T-cell (primary cell): ENCODE measurements at places on chromosomes 5 and 9.

GRCh38 chr5:82046276-82046647 is 74.4 kb downstream of the ATG10 start:
- no peak for DNase-seq

DNA sequence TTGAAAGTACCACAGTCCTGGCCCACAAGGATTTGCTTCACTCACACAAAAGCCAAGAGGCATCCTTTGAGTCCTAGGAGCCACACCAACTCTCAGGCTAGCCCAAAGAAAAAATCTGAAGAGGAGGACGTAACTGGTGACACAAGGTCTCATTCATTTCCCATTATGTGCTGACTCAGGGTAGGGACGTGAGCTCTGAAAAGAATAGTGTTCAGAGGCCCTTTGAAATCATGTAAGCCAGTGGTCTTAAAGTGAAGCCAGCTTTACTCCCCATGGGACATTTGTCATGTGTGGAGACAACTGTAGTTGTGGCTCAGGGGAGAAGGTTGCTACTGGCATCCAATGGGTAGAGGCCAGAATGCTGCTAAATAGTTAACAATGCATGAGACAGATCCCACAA is 332.4 kb downstream of the KCTD16 start:
- no peak for DNase-seq

DNA sequence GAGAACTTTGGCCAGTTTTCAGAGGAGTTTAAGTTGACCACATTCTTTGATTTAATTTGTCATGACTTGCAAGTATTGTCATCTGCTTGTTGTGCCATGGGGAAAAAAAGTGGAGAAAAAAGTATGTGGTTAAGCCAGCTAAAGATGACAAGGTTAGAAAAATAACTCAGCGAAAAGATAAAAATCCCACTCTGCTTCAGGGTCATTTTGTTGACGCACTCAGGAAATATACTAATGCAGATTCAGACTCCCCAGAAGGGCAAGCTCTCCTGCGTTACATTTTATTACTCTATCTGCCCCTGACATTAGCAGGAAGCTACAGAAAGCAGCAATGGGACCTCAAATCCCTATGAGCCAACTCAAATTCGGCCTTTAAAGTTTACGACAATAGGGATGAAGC is 27.6 kb upstream of the TESK1 start:
- DNase-seq, result no peak

- DNase-seq, result no peak
Measured at GRCh38 chr5:37889612-37890317, 49.9 kb upstream of the GDNF start.

- peak; percentile 26 for DNase-seq
Measured at GRCh38 chr9:34628656-34629490, at the start of gene ARID3C. Gene ARID3C, minus strand, starts transcription at chr9:34629066. Its CDS starts 1,052 bp downstream, at chr9:34628014.

GRCh38 chr9:127281891-127282290 is 17.3 kb downstream of the GARNL3 start:
- no peak for DNase-seq

DNA sequence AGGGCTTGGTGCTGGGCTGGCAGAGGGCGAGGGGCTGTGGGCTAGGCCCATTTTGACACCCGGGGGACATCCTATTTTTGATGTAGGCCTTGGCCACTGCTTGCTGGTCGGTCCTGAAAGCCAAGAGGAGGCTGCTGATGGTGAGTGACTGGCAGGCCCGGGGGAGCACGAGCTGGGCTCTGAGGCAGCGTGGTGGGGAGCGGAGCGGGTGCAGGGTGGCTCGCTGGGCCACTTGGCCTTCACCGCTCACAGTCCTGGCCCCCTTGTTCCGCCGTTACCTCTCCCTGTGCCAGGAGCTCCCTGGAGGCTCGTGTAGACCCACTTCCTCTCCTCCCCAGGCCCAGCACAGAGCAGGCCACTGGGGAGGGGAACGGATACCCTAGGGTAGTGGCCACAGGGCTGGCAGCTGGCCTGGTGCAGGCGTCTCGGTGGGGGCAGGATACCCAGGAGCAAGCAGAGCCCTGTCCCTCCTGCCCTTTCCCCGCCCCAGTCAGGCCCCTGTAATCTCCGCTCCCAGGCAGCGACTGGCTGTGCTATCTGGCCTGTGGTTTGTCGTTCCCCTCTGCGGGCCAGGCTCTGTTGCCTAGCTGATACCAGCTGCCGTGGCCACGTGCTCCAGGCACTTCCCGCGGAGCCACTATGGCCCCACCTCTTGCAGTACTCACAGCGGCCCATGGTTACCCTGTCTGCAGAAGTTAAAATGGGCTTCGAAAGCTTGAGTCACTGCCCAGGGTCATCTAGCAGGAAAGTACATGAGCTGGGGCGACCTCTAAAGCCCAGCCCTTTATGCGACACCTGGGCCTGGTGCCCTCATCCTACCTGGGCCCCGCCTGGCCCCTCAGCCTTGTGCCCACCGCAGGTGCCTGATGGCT is 11.7 kb upstream of the DOLPP1 start:
- DNase-seq, result peak; percentile 58

DNA sequence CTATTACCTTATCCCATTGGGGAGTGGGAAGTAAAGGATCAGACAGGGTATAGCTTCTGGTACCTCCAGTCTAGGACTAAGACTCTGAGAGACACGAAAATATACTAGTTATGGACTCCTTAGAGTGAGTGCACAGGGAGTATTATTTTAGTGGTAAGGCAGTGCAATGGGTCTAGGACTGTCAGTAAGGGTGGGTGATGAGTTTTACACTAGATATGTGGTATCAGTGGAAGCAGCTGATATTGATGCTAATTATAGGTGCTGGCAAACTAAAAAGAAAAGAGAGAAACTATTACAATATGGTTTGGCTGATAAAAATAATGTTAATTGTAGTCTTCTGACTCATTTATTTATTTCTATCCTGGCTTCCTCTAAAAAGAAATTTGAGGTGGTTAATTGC is 118.6 kb downstream of the UNC13B start:
- DNase-seq, result no peak

- no peak for DNase-seq
Measured at GRCh38 chr5:65822710-65823109, 100.7 kb downstream of the NLN start.

GRCh38 chr5:20286512-20286911 is 298.5 kb upstream of the CDH18 start:
- no peak for DNase-seq

DNA sequence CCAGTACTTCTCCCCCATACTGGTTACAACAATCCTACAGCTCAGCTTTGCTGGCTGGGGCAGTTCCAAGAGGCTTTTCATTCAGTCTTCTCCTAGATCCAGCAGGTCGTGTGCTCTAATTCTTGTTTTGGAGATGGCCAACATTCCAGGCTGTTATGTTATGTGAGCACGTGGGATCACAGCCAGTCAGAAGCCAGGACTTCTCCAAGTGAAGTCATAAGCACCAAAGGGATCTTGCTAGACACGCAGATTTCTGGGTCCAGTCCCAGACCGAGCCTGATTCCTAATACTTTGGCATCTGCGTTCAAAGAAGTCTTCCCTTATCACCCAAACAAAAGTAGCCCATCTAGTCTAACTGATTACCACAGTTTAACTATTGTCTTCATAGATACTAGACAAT is 1.4 kb upstream of the LARP1 start:
- DNase-seq, result no peak

GRCh38 chr9:107832871-107833270 is 343.3 kb upstream of the KLF4 start:
- no peak for DNase-seq

DNA sequence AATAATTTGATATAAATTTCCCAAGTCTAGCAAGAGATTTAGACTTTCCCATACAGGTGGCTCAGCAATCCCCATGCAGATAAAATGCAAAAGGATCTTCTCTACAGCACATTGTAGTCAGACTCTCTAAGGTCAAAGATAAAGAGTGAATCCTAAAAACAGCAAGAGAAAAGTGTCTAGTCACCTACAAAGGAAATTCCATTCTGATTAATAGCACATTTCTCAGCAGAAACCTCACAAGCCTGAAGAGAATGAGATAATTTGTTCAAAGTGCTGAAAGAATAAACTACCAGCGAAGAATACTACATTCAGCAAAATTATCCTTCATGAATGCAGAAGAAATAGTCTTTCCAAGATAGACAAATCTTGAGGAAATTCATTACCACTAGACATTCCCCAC is 493.3 kb downstream of the PRELID2 start:
- DNase-seq, result no peak

DNA sequence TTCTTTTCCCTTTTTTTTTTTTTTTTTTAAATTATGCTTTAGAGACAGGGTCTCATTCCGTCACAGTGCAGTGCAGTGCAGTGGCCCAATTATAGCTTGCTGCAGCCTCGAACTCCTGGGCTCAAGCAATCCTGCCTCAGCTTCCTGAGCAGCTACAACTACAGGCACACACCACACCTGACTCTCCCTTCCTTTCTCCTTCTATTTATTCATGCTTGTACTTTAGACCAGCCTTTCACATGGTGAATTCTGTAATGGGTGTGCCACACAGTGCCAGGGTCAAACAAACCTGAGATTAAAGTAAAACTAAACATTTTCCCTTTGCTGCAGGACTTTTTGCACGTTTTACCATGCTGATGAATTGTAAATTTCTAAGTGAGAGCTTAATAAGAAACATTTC is 8.0 kb downstream of the SH3RF2 start:
- DNase-seq, result no peak

- DNase-seq, result no peak
Measured at GRCh38 chr9:1400983-1401382, 350.8 kb downstream of the DMRT2 start.

DNA sequence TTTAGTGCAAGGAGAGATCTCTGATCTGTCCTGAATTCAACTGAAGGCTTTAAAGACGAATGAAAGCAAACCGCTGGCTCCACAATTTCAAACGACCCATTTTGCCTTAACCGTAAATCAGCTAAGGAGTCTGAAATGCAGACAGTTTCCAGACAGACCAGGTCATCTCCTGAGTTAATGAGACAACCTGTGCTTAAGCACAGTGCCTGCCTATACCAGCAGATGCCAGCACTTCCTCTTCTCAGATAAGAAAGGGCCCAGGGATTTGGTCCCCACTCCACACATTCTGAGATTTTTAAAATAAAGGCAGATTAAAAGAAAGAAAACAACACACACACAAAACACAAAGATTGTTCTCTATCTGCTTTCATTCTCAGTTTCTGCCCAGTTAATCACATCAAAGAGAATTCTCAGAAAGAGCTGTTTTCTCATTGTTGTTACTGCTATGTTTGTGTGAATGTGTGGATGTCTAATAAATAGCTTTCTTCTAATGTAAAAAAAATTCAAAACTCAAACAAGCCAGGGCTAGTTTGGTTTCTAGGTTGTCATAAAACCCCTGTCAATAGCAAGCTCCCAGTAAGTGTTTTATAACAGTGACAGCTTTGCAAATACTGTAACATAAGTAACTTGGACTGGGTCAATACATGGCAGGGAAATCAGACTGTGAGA is 157.7 kb upstream of the SLC24A2 start:
- no peak for DNase-seq

DNA sequence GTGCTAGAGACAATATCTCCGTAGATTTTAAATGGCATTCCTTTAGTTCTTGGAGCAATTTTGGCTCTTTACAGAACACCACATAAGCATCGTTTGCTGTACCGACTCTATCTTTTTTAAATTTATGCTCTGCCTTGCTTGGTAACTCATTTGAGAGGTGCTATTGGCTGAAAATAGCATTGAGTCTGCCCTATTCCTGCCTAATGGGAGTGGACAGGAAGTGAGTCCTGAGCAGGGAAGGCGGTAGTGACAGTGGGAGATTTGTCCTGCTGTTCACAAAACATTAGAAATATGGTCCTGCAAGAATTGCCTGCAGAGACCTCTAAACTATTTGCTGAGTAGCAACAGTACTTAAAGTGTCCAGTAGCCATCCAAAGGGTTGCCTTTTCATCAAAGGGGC is 115.2 kb upstream of the IFNE start:
- DNase-seq, result no peak

DNA sequence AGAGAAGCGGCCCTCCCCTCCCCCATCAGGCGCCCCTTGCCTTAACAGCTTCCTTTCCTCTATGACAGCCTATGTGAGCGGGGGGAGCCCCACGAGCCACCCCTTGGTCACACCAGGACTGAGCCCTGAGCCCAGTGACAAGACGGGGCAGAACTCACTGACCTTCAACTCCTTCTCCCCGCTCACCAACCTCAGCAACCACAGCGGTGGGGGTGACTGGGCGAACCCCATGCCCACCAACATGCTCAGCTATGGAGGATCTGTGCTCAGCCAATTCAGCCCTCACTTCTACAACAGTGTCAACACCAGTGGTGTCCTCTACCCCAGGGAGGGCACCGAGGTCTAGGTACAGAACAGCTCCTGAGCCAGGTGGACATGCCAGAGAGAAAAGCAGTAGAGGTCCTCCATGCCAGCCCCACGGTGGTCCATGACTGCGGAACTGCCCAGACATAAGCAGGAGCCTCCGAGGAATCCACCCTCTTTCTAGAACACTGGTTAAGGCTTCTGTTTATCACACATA is 2.6 kb downstream of the FOXI1 start:
- no peak for DNase-seq
